ENCODE measurements at places on chromosomes 3 and 15.

DNA sequence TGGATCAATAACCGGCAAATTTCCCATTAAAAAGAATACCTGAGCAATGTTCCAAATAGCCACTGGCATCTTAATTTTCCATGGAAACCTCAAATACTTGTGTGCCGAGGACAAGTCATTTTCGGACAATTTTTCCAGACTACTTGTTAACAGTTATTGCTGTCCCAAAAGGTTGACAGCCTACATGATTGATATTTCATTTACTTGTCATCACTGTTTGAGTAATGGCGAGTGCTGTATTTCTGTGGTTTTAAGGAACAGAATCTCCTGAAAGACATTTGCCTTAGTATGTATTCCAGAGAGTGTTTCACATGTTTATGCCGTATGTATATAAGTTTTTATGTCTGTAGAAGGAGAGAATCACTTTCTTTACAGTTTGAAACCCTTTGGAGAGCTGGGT is 36.7 kb downstream of the MAP2K5 start:
- DNase-seq = no peak

DNA sequence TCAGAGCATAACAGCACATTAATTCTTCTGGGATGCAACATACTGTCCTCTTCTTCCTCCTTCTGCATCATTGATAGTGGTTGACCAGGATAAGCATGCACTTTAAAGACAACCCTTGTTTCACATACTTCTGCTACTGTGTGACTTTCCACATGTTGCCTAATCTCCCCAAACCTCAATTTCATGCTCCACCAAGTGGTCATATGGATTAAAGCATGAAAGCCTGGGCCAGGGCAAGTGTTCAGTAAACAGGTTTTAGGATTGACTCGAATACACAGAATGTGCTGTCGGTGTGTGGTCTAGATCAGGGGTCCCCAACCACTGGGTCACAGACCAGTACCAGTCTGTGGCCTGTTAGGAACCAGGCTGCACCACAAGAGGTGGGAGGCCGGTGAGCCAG is 22.5 kb upstream of the BFSP2 start:
- DNase-seq = no peak

DNA sequence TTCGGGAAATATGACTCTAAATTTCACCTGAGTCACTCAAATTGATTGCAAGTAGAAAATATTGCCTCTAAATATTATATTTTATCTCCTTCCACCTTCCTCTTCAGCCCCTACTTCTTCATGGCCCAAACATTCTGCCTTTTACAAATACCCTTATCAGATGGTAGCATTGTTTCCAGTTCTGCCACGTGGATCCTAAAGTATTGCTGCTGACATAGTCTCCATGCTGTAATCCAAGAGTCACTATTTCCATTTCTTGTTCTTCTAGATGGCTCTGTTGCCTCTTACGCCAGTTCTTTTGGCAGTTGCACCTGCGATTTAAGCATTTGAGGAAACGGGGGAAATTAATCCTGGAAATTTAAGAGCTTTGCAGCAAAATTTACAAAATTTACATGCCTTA is 13.6 kb downstream of the LMOD3 start:
- DNase-seq = no peak

GRCh38 chr15:62382046-62382445 is 217.0 kb upstream of the C2CD4B start:
- no peak for DNase-seq

DNA sequence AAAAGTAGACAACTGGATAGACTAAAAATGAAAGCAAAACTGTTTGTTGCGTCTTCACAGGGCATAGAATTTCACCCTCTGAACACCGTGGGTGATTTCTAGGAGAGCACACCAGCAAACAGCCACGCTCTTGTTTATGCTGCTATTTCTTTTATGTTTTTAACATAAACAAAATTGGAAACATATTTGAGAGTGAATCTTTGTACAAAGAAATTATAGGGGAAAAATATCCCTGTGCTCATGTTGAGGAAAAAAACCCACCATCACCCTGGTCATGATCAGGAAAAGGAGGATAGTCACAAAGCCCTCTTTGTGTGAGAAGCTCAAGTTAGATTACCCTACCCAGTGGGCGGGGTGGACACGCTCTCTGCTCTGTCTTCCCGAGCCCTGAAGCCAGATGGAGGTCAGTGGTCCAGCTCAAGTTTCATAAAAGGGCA is 313.3 kb downstream of the SATB1 start:
- DNase-seq = no peak
